Gastroesophageal sphincter (tissue), 4 donors: ENCODE measurements at places on chromosomes 1 and 21.

DNA sequence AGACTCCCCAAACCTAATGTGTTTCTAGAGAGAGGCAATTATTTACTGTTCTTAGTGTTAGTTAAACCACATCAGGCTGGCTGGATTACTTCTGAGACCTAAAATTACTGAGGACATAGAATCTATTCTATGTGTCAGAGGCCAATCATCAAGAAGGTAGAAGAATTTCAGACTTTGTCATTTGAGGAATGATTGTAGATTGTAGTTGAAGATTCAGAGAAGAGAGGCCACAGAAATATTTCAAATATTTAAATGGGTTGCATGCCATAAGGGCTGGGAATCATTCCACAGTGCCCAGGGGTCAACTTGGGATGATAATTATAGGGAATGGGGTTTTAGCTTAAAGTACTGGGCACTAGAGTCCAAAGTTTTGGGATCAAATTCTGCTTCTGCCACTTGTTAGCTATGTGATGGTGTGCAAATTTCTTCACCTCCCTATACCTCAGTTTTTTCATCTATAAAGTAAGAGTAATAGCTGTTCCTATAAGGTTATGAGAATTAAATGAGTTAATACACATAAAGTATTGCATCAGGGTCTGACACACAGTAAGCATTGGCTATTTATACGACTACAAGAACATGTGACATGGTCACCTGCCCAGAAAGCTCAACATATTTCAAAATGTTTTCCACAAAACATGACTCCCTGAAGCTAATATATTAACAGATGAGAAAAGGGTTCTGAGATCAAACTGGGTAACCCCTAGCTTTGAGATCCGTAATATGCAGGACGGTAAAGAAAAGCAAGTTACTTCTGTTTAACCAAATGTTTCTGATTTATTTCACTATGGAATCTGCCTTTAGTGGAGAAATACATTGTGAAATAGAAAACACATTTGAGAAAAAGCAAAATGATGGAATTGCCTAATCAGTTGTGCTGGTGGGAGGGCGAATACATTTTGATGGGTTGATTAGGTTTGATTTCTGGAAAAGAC lies 69.7 kb upstream of the SPAG17 start:
- no peak overlapping the region for H3K27ac ChIP-seq
- no peak overlapping the region for H3K4me3 ChIP-seq
- no peak for ATAC-seq

DNA sequence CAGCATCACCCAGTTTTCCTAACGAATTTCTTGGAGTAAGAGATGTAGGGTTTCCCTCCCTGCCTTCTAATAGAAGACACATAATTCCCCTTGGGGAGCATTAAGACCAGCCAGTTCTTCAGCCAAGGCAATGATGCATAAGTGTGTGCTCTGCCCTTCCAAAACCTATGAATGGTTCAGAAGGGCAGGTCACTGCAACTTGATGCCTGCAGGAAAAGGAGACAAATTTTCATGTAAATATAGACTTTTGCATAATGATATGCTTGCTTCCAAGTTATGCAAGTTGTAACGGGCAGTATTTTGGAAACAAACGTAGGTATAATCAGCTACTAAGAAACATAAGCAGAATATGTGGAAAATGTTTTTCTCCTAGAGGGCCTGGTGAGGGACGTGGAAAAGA lies 31.6 kb downstream of the PTGS2 start:
- H3K4me3 ChIP-seq: no peak overlapping the region
- no peaks in the 10 kb centered on the region for H3K36me3 ChIP-seq
- no peak overlapping the region for H3K27ac ChIP-seq
- ATAC-seq: no peak
- no peaks in the 10 kb centered on the region for H3K27me3 ChIP-seq

GRCh38 chr21:41926807-41927171 lies 27.0 kb downstream of the C2CD2 start:
- no peaks in the 10 kb centered on the region for H3K36me3 ChIP-seq
- peak overlapping the region; percentile 25 for H3K4me3 ChIP-seq
- ATAC-seq: peak; percentile 2
- H3K27me3 ChIP-seq: no peaks in the 10 kb centered on the region

DNA sequence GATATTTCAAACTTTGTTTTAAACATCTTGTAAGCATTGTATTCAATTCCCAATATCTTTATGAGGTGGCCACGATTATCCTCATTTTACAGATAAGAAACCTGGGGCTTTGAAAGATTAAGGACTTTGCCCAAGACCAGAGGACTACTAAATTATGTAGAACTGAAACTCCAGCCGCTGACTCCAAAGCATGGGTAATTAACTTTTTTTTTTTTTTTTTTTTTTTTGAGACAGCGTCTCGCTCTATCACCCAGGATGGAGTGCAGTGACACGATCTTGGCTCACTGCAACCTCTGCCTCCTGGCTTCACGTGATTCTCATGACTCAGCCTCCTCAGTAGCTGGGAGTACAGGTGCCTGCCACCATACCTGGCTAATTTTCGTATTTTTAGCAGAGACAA lies 68.7 kb downstream of the ALG14 start:
- peaks cover 29% of the 10 kb centered on the region for H3K4me1 ChIP-seq
- ATAC-seq: no peak
- no peak overlapping the region for H3K4me3 ChIP-seq
- H3K27ac ChIP-seq: no peak overlapping the region
- no peaks in the 10 kb centered on the region for H3K36me3 ChIP-seq
- no peaks in the 10 kb centered on the region for H3K27me3 ChIP-seq

DNA sequence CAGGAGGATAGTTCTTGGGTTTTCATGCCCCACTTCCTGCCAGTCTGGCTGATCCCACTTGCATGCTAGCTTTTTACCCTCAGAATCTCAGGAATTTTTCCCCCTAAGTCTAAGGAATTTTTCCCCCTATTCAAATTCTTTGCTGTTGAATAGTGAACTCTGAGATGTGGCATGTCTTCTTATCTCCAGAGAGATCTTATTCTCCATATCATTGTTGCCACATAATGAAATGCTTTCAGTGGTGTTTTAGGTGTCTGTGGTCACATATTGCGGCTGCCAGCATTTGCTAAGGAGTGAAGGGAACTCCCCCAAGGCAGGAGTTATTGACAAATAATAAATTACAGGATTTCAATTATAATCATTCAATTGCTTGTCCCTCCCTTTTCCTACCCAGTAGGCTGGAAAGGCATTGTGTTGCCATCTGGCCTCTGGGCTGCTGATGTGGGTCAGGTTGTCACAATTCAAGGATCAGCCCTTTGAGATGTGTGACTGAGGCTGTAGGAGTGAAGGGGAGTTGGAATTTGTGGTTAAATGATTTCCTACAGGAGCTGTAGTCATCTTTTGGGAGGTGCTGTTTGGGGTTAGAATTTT lies 3.9 kb upstream of the FLG start:
- ATAC-seq: no peak
- no peaks in the 10 kb centered on the region for H3K36me3 ChIP-seq
- H3K4me3 ChIP-seq: no peak overlapping the region
- no peak overlapping the region for H3K27ac ChIP-seq
- H3K4me1 ChIP-seq: no peaks in the 10 kb centered on the region
- no peaks in the 10 kb centered on the region for H3K27me3 ChIP-seq

DNA sequence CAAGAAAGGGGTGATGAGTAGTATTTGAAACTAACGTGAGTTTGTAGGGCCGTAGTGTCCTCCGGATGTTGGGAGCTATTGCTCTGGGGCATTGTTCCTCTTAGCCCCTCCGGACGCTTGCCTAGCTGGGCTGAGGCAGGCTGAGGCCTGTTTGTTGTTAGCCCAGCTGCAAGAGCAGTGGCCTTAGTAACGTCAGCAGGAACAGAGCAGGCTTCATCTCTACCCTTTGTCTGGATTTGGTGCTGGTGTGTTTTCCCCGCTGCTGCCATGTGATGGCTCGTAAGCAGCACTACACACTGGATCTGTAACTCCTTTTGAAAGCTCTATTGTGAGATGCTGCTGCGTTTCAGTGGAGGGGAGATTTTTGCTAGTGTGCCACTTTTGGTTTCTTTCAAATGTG lies 57.6 kb downstream of the DNM3 start:
- peak; percentile 34 for ATAC-seq
- no peaks in the 10 kb centered on the region for H3K27me3 ChIP-seq
- no peaks in the 10 kb centered on the region for H3K36me3 ChIP-seq
- H3K27ac ChIP-seq: no peak overlapping the region

- ATAC-seq: no peak
- H3K27ac ChIP-seq: no peak overlapping the region
- no peaks in the 10 kb centered on the region for H3K27me3 ChIP-seq
These were observed 10.1 kb downstream of the KRTAP22-2 start for GRCh38 chr21:30580132-30580531.

DNA sequence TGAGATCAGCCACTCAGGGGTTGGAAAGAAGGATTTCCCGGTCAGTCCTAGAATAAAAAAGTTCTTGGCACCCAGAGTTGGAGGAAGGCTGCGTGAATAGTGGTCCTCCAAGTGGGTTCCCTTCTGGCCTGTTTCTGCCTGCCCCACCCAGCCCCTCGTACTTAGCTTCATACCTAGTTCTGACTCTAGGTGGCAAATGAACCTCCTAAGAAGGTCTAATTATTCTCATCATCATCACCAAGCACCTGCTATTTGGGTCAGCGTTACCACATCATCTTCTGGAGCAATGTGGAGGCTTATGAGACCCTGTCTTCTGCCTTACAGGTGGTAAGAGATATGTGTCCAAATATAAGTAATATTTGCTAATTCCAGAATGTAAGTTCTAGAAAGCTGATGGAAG lies 35.9 kb upstream of the NFASC start:
- H3K4me1 ChIP-seq: peaks cover 64% of the 10 kb centered on the region
- H3K4me3 ChIP-seq: no peak overlapping the region
- ATAC-seq: no peak
- H3K27ac ChIP-seq: no peak overlapping the region

DNA sequence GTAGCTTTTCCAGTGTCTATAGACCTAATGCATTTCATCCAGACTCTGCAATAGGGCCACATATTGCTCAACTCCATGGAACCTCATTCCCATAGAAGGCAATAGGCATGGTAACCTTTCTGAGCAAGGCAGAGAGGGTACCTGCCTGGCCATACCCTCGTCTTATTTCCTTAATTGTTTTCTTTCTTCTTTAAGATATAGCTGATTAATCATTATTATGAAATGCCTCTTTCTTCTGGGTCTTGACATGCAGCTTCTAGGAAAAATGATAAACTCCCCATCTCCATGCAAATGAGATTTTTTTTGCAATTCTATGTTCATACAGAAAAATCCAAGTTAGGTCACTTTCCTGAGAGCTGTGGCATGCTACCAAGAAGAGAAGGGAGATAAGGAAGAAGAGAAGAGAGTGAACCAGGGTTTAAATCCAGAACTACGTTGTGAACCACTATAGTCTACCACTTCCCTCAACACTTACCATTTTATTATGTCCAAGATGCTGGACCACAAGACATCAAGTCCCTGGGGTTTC lies 33.0 kb upstream of the IL20 start:
- H3K27me3 ChIP-seq: peaks cover 33% of the 10 kb centered on the region
- no peaks in the 10 kb centered on the region for H3K36me3 ChIP-seq

DNA sequence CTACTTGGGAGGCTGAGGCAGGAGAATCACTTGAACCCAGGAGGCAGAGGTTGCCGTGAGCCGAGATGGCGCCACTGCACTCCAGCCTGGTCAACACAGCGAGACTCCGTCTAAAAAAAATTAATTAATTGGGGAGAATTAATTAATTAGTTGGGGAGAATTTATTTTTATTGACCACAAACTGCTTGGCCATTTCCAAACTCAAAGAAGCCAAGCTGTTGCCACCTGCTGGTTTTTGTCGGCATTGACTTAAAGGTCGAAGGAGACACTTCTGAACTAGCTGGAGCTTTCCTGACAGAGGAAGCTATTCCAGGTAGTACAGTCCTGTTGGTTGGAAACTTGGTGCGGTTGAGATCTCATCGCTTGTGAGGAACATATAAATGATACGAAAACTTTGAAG lies 13.1 kb downstream of the MAP1LC3C start:
- H3K36me3 ChIP-seq: no peaks in the 10 kb centered on the region
- H3K27me3 ChIP-seq: no peaks in the 10 kb centered on the region
- no peak overlapping the region for H3K4me3 ChIP-seq
- H3K4me1 ChIP-seq: no peaks in the 10 kb centered on the region

DNA sequence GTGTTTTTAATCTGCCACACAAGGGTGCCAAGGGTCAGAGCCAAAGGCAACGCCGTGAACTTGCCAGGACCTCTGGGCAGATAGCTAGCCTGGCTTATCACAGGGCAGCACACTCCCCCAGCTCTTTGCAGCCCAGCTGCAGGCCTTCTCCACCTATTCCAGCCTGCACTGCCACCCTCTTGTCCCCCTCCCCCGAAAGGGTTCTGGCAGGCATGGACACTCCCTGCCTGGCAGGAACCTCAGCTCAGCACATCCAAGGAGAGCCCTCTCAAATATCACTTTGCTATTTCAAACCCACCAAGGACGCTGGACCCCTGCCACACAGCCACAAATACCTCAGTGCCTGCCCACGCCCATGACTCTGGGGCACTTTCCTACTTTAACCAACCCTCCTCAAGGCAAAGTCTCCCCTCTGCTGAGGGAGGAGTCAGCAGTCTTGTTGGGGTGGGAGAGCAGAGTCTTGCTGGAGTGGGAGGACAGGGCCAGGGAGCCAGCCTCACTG lies 9.1 kb downstream of the SSBP3 start:
- no peaks in the 10 kb centered on the region for H3K27me3 ChIP-seq
- no peak overlapping the region for H3K4me3 ChIP-seq
- H3K27ac ChIP-seq: peak overlapping the region; percentile 51
- ATAC-seq: peak; percentile 17

DNA sequence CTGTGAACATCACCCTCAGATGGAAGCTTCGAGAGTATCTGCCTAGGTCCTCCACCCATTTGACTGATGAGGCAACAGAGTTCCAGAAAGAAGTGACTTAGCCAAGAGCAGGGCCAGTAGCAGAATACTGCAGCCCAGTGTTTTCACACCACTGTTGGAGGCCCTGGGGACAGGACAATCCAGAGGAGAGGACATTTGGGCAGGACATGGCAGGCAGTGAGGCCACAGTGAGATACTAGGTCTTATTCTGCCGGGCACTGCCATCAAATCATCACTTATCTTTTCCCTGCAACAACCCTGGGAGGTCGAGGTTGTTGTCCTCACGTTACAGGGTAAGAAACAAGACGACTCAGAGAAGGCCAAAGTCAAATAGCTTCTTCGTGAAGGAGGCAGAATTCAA lies 5.5 kb upstream of the FOXO6 start:
- H3K27me3 ChIP-seq: no peaks in the 10 kb centered on the region
- H3K36me3 ChIP-seq: no peaks in the 10 kb centered on the region
- no peak overlapping the region for H3K27ac ChIP-seq
- no peak for ATAC-seq
- H3K4me1 ChIP-seq: peaks cover 36% of the 10 kb centered on the region
